ENCODE measurements at places on chromosomes 3 and 15.

DNA sequence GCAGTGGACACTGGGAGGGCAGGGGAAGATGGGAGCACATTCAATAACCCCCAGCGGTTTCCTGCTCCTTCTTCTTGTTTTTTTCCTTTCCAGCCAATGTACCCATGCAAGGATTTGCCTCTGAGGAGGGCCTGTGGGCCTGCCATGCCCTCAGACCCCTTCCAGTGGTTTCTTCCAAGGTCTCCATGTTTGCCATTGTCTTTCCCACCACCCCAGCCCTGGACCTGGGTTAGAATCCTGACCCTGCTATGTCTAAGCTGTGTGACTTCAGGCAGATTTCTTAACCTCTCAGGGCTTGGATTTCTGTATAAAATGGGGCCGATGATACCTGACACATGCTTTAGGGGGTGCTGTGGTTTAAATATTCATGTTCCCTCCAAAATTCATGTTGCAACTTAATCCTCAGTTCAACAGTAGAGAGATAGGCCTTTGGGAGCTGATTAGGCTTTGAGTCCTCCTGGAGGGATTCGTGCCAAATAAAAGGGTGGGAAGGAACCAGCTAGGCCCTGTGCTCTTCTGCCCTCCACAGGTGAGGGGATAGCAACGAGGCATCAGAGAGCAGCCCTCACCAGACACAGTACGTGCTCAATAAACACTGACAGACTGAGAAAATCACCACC, 46.3 kb upstream of the FLNB start:
- no peak for DNase-seq

- no peak for DNase-seq
These were observed 22.6 kb downstream of the FAM174B start for GRCh38 chr15:92633001-92633400.

DNA sequence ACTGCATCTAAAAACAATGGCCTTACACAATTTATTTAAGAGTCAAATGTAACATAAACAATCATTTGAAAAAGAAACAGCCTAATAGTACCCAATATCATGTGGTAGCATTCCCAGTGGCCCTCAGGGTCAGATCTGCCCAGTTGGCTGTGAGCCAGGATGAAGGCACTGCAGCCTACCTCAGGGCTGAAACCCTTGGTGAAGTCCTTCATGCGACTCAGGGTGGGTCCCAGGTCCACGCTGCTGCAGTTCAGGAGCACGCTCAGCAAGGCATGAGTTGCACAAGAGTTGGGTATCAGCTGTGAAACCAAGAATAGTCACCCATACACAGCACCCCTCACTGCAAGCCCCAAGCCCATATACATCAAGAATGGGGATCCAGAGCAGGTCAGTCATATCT, 37.1 kb downstream of the SEMA3G start:
- no peak for DNase-seq

DNA sequence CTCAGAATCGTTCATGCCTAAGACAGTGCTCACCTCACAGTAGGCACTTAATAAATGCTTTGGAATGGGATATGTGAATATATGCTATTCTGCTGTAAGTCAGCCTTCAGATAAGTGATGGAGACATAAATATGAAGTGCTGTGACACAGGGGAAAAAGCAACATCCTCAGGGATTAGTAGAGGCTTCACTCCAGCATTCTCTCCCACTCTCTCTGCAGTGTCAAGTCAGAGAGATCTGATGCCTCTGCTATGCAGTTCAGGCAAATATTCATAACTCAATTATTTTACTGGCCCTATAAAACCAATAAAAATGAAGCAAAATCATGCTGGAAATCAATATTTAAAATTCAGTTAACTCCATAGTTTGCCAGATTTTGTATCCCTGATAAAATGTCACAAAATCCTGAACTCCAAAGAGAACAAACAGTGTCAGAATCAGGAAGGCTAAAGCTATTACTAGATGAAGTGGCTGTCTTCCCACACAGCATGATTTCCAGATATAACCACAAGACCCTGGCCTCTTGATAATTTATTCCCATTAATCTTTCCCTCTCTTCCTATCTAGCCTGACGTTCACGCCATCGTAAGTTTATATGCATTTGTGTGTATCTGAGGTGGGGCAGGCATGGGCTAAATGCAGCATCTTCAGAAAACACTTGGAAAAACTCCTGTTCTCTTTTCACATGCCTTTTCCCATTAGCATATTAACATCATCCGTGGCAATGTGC, 278.9 kb upstream of the ATP11B start:
- DNase-seq = no peak

- no peak for DNase-seq
These were observed 143.5 kb downstream of the PDE8A start for GRCh38 chr15:85125056-85125661.

- DNase-seq = no peak
These were observed 186.4 kb downstream of the ADAMTS9 start for GRCh38 chr3:64501298-64501906.

- peak; percentile 64 for DNase-seq
These were observed 59.3 kb downstream of the CYP11A1 start for GRCh38 chr15:74307827-74308811.

DNA sequence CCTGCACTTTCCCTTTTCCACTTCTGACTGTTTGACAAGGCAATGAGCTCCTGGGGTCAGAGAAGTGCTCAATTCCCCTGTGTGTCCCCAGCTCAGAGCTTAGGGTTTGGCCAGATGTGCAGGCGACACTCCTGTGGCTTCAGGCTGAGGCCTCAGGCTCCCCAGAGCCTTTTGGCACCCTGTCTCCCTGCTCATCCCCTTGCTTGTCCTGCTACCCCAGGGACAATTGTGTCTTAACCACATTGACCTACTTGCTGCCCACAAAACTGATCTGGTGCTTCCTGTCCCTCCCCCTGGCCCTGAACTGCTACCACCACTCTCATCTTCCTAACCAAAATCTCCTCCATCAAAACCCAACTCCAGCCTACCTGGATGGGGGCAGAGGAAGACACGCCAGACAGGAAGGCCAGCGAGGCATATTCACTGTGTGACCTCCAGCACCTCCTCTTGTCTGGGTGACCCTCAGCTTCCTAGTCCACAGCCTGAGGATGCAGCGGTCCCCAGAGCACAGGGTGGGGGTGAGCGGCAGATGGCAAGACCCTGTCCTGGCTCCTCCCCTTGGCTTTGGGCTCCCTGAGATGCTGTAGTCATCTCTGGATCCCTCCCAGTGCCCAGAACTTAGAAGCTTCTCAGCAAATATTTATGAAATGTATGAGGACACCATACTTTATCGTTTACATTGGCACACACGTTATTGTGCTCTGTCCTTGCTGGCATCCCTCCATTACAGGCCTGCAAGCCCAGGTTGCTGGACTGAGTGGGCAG, 98.9 kb upstream of the SLC6A6 start:
- no peak for DNase-seq

GRCh38 chr3:112587336-112587735, 25.5 kb downstream of the SLC35A5 start:
- no peak for DNase-seq

- DNase-seq = peak; percentile 43
These were observed 610 bp downstream of the EPHB3 start for GRCh38 chr3:184561913-184562877.

DNA sequence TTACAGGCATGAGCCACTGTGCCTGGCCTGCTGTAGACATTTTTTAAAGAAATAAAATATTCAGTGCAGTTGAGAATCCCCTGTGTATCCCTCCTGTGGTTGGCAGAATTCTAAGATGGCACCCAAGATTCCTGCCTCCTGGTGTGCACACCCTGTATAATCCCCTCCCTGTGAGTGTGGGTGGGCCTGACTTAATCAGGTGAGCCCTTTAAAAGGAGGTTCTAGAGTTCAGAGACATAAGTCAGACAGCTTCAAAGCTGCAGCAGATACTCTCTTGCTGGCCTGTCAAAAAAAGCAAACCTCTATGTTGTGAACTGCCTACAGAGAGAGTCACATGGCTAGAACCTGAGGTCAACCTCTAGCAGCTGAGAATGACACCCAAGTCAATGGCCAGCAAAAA, 7.0 kb upstream of the VIPR1 start:
- no peak for DNase-seq

GRCh38 chr3:114449271-114450007, 155.6 kb downstream of the TIGIT start:
- DNase-seq = no peak

DNA sequence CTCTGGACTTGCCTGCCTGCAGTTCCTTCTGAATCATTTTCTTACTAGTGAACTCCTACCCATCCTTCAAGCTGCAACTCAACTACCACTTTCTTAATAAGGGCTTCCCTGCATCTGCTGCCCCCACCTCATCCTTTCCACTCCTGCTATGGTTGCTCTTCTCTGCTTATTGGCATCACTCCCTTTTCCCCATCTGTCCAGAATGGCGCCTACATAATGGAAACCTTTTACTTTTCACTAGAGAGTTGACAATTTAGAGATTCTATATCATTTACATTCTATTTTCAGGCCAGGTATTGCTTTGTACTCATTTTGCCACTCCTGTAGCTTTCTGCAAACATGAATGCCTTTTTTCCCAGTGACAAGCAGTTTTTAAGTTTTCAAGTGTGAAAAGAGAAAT, 1.9 kb upstream of the EPHA3 start:
- no peak for DNase-seq

- DNase-seq = no peak
These were observed 597.3 kb downstream of the ZIC1 start for GRCh38 chr3:148006508-148006907.

DNA sequence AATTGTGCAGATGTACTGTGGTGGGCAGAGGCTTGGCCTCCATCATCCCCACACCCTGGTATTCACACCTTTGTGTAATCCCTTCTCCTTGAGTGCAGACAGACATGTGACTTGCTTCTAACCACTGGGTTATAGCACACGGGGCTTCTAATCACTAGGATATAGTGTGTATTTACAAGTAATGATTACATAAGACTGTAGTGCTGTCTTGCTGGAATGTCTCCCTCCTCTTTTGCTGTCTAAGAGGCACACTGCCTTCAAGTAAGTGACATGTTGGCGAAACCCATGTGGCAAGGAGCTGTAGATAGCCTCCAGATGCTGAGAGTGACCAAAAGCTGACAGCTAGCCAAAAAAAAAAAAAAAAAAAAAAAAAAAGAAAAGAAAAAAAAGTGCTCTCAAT, 542.7 kb upstream of the MDFIC2 start:
- no peak for DNase-seq

- peak; percentile 69 for DNase-seq
These were observed 593.4 kb upstream of the TGFBR2 start for GRCh38 chr3:30012941-30013543.

GRCh38 chr15:99137877-99138276, 33.0 kb downstream of the SYNM start:
- no peak for DNase-seq

DNA sequence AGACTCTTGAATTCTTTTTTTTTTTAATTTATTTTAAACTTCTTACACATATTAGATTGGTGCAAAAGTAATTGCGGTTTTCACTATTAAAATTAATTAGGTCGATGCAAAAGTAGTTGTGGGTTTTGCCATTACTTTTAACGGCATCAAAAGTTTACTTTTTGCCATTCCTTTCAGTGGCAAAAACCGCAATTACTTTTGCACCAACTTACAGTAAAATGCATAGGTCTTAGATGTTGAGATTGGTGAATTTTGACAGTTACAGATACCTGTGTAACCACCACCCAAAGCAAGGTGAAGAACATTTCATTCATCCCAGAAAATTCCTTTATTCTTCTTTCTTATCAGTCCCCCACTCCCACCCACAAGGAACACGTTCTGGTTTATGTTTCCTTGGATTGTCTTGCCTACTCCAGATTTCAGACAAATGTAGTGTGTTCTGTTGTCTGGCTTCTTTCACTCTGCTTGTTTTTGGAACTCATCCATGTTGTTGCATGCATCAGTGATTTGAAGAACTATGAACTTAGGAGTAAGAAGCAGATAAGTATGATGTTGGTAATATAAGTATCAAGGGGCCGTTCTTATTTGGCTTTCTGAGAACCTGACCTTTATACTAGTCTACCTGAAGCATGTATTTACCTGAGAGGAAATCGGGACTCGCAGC, 198.4 kb upstream of the UBE2E1 start:
- DNase-seq = no peak

DNA sequence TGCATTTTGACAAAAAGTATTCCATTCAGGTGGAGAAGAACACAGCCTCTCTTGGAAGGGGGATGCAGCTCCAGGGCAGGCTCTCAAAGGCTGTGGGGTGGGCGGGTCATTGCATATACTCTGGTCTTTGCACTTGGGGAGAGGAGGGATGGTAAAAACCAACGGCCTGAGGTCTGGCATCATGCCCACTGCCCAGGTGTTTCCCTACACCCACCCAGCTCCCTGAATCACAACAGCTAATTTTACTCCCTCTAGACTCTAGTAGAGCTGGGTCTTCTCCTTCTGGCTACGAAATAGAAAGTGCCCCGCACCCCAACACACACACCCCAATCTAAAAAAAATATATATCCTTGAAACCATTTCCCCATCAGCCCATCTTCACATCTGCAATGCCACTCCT, 1.0 kb downstream of the MYLK start:
- no peak for DNase-seq
